ENCODE measurements at places on chromosomes 6 and 20.

GRCh38 chr20:49672096-49672664 is 41.5 kb downstream of the B4GALT5 start:
- DNase-seq, result no peak

GRCh38 chr6:144295211-144295610 is 10.1 kb downstream of the UTRN start:
- no peak for DNase-seq

DNA sequence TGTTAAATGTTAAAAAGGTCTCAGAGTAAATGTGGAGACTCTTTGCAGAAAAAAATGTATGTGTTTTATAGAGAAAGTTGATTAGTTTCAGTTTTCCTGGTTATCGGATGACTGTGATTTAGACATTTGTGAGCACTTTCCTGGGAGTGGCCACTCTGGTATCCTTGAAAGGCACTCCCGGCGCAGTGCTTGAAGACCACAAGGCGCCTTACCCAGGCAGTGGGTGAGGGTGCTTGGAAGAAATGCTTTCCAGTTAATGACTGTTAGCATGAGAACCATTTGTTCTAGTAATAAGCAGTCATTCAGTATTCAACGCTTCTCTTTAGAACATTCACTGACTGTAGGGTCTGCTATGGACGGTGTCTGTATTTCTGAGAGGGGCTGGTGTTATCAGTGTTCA is 7.2 kb downstream of the CDS2 start:
- no peak for DNase-seq

DNA sequence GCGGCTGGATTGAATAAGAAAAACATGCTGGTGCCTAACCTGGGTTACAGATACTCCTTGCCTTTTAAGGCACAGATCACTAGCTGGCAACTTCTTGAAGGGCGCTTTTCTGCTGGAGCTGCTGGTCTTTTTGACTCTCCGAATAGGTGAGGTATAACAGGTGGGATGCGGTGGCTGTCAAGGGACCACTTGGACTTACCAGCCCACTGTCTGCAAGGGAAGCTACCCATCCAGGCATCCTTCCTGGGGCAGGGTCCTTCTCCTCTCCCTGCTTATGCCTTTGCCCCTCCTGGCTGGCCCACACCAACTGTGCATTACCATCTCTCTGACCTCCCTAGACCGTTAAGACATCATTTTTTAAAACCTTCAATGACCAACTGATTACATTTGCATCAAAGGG is 57.4 kb downstream of the NPEPL1 start:
- no peak for DNase-seq

DNA sequence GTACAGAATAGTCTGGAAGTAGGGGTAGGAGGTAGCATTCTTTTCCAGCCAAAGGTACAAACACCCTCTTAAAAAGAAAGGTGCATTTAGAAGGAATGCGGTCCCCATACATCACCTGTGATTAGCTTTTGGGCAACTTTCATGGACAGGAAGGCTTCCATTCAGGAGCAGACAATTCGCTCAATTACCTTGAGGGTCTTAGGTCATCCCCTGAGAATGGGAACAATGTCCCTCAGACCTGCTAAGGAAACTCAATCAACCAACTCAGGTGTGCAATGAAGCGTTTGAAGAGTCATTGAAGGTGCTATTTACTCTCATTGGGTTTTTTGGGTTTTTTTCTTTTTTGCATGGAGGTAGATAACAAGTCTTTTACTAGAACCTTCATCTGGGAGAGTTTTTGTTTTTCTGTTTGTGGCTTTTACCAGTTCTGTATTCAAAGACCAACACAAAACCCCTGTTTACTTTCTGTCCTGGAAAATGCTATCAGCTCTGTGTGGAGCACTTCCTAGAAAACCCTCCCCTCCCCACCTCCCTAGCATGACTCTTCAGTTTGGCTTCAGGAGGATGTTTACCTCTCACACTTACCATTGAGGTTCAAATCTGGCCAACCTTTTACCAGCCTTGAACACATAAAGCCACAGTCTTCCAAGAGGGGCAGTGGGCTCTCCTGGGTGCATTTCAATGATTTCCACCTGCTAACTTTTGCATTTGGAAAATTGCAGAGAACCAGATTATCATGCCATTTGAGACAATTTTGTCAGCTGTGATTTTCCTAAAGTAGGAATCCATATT is 271.2 kb upstream of the PRDM1 start:
- no peak for DNase-seq

DNA sequence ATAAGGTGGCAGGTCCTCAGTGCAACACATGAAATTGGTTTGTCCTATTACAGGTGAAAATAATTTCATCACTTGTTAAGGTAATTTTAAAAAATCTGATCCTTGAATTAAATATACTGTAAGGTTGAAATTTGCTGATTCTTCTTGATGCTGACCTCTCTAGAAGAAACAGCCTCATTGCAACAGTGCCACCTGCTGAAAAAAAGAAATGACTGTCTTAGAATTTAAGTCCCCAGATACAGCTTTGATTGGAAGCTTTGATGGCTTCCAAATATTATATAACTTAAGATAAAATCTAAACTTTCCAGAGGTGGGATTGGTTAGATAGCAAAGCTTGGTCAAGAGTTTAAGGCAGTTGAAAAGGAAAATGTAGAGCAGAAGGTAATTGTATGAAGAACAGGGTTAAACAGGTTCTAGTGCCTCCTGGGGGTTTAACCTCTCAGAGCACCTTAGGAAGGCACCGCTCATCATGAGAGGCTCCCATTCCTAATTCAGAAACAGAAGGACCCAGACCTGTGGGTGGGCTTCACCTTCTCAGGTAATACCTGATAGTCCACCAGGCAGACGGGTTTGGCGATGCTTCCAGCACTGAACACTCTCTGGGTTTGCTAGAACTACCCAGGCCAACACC is 401.0 kb downstream of the PAX1 start:
- no peak for DNase-seq

DNA sequence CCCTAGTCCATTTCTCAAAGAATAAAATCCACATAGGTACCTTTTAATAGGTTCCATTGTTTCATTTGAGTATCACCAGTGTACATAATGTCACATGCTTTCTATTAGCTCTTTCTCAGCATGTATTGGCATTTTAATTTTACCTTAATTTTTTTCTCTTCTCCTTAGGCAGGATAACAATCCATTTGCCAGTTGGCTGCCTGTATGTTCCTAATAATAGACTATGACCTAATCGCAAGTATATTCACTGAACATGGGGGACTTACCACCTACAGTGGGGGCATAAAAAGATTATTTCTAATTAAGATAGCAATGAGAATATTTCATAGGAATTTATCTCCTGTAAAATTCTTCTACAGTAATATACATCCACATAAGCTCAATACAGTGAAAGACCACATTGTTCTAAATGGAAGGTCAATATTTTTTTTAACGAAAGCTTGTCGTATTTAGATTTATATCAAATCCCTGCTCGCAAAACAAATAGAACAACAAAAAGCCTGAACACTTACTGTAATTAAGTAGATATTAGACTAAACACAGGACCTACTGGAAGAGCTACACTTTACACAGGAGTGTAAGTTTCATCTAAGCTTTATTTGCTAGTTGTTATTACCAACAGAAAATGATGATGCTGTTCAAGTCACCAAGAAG is 76.4 kb downstream of the OGFRL1 start:
- DNase-seq, result no peak

DNA sequence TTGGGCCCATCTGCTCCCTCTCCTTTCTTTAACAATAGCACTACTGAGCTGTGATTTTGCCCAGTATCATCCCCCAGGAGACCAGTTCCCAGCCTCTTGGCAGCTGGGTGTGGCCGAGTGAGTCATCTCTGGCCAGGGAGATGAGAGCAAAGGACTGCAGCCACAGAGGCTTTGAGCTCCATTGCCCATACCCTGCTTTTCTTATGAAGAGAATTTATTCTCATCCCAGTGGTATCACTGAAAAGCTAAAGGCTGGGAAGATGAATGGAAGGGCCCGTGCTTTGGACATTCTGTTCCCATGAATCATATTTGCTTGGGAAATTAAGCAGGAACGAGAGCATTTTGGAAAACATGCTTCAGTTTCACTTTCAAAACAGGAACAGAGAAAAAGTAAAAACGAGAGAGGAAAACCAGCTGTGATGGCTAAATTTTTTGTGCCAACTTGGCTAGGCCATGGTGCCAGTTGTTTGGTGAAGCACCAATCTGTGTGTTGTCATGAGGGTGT is 14.9 kb downstream of the CST3 start:
- DNase-seq, result no peak

DNA sequence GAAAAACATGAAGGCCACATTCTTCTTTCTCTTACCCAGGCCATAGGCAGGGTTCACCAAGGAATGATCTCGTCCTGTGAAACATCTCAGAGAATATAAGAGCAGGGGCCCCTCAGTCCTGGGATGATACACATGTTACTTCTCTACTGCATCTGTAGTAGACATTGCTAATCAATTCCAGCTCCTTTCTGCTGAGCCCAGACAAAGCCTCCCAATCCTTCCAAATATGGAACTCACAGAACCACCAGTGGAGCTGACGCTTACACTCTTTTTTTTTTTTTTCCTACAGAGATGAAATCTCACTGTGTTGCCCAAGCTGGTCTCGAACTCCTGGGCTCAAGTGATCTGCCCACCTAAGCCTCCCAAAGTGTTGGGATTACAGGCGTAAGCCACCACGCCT is 9.1 kb downstream of the SNTA1 start:
- DNase-seq, result no peak

- no peak for DNase-seq
These were observed 416.6 kb downstream of the PREX1 start for GRCh38 chr20:48411245-48411644.

DNA sequence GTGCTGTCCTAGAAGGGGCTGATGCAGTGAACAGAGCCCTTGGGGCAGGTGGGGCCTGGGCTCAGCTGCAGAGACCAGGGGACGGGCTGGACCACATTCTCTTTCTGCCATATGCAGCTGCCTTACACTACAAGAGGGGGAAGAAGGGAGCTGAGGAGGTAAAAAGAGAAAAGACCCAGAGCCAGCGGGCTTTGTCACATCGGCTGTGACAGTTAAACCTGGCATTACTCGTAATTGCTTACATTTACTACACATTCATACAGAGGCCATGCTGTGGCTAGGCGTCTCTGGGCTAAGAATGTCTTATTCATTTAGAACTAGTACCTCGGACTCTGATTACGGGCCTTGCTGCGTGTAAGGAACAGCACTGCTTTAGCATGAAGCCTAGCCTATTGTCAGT is 12.8 kb upstream of the MAS1L start:
- no peak for DNase-seq

- no peak for DNase-seq
These were observed 647.7 kb upstream of the NRSN1 start for GRCh38 chr6:23478312-23478711.
